ENCODE measurements at places on chromosomes 5 and 9.

DNA sequence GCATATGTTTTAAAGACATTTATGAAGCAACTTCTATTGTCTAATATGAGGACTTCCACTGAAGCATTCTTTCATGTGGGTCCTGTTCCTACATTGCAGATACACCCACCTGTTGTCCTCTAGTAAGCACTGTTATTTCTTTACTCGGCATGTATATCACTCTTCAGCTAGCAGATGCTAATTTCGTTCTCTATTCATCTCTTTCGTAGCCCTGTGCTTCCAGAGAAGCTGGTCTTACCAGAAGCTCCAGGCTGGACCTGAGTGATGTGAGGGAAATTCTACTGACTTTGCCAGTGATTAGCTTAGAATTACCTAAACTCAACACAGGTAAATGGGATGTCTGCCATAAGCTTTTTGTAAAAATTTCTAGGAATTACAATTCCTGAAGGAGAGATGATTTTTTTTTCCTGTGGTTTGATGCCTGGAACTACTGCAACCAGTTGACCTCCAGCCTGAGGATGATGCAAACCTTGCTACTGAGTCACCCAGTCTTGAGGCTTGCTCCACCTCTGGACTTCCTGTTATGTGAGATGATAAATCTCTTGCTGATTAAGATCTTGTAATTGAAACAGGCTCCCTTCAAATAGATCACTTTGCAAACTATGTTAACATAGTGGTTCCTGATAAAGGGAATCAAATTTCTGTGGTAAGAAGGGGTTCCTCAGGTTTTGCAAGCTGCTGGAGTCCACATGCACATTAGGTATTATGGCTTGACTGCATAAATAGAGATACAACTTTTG lies 52.2 kb upstream of the SPINK5 start:
- no peak for DNase-seq

DNA sequence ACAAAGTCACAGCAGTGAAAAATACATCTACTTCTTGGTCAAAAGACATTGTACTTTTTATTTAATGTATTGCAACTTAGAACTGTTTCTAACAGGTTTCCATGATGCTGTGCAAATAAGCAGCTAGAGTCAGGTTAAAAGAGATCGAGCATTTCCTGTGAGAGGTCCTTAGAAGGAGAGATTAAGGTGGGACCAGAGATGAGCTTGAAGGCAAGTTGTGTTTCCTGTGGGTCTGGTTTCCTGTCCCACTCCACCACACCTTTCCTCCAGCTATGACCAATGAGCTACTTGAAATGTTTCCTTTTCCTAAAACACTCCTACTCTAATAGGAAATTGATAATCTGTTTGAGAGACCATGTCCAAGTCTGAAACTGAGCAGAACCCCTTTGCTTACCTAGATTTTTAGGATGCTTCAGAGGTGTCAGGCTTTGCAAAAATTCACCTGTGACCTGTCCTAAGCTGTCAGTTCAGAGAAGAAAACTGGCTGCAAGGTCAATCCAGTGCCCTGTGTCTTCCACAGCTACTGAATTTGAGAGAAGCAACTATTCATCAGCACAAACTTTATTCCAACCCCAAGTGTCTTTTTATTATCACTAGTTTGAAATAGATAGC lies 13.1 kb upstream of the RLN1 start:
- no peak for DNase-seq

DNA sequence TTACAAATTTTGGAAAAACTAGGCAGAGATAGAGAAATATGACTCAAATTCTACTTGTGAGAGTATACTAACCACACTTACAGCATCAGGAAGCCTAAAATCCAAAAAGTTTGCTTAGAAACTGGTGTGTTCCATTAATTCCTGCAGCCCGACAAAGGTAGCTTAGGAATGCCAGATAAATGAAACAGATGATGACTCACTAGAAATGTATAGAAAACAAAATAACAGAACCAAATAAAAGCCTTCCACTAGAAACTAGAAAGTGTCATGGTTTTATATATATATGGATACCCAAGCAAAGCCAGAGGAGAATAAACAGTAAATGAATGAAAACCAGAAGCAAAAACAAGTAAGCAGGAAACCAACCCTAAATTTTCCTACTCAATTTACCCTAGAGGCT lies 272.2 kb upstream of the PRDM9 start:
- no peak for DNase-seq

GRCh38 chr5:147245381-147246165 lies 10.7 kb downstream of the STK32A start:
- no peak for DNase-seq

DNA sequence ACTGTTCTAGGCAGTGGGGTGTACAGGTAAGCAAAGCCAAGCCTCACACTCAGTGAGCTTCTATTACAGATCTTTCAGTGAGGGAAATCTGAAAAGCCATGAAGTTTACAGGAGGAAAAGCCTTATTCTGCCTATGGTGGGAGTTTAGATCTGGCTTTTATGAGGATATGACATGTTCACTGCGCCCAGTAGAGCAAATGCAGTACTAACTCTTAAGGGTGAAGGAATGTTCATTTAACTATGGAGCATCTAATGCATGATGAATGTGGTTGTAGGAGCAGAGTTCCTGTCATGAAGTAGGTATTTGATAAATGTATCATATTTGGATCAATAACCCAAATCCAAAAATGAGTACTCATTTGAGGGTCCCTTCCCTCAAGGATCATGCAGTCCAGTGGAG lies 230.2 kb upstream of the PAPPA start:
- DNase-seq: no peak

DNA sequence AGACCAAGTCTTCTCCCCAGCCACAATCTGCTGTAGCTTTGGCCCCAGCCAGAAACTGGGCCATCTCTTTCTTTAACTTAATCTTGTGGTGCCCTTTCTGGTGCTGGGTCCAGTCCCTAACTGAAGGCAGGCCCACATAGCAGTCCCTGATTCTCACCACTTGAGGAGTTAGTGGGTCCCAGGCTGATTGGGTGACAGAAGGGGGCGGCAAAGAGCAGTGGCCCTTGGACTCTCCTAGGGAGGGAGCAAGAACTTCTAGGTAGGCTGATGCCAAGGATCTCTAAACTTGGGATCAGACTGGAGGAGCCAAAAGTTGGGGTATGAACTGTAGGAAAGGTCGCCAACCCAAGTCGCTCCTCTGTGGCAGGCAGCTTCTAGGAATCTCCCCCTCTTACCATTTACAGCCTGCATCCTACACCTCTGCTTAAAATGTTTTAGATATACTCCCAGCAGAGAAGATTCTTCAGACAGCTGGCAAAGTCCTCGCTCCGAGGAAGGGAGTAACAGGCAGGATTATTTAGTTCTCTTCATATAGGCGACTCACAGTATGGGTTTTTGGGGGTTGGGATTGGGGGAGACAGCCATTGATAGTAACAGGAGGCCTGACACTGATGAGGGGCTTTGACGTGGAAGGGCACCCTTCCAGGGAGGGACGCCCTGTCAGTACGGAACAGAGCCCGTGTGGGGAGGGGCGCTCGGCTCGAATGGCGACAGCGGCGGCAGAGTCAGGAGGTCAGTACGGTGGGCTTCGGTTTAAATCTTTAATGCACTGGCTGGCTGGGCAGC lies 2.0 kb upstream of the CCL27 start:
- no peak for DNase-seq

DNA sequence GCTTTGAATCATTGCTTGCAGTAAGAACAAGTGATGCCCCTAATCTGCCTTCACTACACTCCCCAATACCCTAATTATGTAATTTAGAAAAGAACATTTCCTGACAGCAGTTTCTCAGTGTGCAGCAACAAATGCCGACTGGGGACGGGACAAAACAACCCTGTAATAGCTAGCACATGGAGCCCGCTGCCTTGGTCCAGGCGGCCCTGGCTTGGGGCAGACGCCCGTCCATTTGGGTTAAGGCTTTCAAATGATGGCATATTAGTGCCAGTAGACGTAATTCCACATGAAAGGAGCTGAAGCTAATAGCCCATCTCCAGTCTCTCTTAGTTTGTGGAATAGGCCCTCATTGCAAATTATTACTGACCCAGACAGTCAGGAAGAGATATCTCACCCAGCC lies 150.6 kb upstream of the PITX1 start:
- DNase-seq: no peak

- no peak for DNase-seq
Observed at GRCh38 chr5:98200726-98201541, 572.5 kb upstream of the RGMB start.

GRCh38 chr5:179375831-179376365 lies 30.6 kb upstream of the ADAMTS2 start:
- no peak for DNase-seq

DNA sequence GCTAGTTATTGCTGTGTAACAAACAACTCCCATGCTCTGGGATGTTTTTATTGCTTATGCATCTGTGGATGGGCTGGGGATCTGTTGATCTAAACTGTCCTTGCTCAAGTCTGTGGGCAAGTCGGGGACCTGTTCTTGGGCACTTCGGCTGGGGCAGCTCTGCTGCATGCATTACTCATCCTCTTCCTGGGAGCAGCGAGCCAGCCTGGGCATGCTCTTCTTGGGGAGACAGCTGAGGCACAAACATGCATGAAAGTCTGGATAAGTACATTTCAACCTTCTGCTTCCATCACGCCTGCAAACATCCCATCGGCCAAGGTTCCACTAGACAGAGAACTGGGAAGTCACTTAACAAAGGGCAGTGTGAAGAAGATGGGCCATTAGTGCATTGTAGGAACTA lies 66.3 kb downstream of the ANKRD33B start:
- DNase-seq: no peak

GRCh38 chr5:180104168-180104530 lies 32.6 kb upstream of the RNF130 start:
- DNase-seq: no peak

DNA sequence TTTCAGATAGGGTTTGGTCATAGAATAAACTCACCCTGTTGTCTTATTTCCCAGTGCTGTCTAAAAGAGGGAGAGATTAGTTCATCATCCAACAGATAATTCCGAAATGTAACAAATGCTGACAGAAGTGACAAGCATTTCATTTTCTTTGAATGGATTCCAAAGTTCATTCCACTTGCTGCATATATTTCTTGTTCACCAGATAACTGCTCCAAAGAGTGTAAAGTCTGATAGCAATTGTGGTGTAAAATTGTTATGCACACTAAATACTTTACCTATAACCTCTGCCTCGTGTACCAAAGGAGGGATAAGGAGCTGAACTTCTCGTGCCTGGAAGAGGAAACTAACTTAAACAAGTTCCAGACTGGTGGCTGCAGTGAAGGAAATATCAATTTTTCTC lies 290.0 kb upstream of the ADAMTSL1 start:
- no peak for DNase-seq

GRCh38 chr9:130736834-130737233 lies 43.3 kb downstream of the EXOSC2 start:
- no peak for DNase-seq

- DNase-seq: no peak
Observed at GRCh38 chr5:40587376-40587775, 92.3 kb upstream of the PTGER4 start.

DNA sequence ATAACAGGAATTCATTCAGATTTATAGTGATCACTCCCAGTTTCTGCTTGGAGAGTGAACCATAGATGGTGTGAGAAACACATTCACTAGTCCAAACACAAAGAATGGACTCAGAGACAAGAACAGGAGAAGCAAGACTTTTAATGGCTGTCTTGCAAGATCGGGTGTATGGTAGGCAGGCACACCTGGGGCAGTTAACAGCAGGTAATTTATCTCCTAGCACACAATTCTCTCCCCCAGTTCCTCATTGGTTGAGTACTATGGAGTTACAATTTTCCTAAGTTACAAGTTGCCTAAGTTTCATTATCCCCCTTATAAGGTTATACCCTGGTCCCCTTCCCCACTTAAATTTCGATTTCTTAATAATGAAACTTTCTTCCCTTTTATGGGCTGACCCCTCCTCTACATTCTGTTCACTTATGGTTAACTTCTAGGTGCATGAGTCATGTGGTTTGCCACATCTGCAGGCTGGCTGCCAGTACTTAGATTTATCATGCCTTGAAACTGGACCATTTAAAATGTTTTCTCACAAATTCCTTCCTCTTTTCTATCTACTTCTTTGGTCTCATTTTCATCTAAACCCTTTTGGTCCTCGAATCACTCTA lies 623.3 kb downstream of the HINT1 start:
- no peak for DNase-seq

GRCh38 chr5:19584131-19584530 lies 403.9 kb downstream of the CDH18 start:
- no peak for DNase-seq

DNA sequence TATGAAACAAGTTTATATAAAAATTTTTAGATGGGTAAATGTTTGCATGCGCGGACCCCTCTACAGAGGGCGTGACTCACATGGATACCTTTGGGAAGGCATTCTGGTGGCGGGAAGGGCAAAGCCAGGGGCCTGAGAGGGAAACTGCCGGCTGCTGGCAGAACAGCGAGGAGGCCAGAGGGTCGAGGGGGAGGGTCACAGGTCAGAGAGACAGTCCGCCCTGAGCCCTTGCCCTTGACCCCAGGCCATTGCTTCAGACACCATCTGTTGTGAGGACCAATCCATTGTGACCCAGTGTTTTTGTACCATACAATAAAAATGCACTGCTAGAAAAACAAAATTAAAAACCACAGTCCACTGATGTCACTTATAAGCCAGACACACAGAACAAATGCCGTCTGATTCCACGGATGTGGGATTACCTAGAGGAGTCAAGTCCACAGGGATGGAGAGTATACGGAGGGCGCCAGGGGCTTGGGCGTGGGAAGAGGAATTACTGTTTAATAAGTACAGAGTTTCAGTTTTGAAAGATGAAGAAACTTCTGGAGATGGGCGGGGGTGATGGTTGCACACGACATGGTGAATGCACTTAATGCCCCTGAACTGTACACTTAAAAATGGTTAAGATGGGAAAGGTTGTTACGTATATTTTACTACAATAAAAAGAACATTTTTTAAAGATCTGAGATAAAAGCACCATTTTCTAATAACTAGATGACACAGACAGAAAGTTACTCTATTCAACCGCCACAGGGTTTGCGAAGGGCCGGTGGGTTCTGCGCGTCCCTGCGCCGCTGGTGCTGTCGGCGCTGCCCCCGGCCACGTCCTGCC lies 12.0 kb downstream of the BTNL9 start:
- DNase-seq: no peak

DNA sequence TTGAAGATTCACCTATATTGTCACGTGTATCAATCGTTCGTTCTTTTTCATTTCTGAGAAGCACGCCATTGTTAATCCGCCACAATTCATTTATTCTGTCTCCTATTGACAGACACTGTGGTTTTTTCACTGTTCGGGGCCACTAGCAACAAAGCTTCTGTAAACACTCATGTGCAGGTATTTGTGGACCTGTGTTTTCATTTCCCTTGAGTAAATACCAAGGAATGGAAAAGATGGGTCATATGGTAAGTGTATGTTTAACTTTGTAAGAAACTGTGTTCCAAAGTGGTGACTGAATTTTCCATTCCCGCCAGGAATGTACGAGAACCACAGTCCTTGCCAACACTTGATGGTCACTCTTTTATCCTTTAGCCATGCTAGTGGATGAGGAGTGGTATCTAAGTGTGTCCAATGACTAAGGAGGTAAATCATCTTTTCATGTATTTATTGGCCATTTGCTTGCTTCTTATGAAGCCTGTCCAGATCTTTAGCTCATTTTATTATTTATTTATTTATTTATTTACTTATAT lies 10.7 kb downstream of the ABO start:
- no peak for DNase-seq

- no peak for DNase-seq
Observed at GRCh38 chr9:78118742-78119473, 87.3 kb upstream of the GNAQ start.

- no peak for DNase-seq
Observed at GRCh38 chr9:131737426-131737825, 2.5 kb downstream of the RAPGEF1 start.
